Effector memory CD4-positive, alpha-beta T cell (primary cell): ENCODE measurements at places on chromosomes 11 and 22.

DNA sequence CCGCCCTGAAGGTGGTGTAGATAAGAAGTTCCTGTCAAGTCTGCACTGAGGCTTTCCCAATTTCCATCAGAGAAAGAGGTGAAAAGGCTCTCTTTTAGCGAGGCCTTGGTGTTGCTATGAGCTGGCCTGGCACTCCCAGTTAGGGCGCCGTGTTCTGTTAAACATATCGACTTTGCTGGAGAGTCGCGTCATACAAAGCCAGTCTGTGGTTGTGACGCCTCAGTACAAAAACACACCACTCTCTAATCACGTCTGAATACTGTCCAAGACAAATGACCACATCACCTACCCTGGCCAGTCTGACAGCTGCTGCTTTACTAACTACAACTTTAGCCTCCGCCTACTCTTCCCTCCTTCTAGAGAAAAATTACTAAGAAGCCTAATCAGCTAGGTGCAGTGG is 8.0 kb upstream of the TOLLIP start:
- DNase-seq = no peak

- no peak for DNase-seq
These were observed 44.5 kb downstream of the PARVB start for GRCh38 chr22:44068422-44069191.

DNA sequence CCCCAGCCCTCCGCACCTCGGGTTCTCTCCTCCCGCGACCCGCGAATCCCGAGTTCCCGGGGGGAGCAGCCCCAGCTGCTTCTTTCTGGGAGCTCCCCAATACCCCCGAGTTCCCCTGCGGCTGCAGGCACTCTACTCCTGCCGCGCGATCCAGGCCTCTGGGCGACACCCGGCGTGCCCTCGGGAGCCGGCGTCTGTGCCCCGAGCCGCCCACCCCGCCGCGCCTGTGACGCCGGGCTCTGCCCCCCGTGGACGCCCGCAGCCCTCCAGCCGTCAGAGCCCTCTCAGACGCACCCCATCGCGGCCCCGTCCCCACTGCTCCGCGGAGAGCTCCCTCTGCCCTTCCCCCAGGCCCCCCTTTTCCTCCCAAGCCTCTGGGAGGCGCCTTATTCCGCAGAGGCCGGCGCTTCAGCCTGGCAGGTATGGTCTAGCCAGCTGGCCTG is 422 bp downstream of the GLB1L2 start:
- DNase-seq = no peak

DNA sequence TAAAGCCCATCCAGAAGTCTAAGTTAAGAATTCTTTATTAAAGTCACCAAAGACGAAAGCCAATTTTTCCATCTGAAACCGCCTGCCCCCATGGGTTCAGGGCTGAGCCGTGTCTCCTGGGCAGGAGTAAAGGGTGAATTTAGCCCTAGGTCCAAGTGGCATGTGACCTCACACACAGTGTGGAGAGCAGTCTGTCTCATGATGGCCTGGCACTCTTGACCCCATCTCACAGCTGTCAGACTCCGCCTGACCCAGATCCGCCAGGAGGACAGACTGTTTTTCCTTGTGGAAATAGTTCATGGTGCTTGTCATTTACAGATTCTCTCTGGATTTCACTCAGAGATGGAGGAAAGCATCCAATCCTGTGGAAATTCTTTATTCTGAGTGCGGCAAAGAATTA is 109.7 kb downstream of the GALNT18 start:
- no peak for DNase-seq

DNA sequence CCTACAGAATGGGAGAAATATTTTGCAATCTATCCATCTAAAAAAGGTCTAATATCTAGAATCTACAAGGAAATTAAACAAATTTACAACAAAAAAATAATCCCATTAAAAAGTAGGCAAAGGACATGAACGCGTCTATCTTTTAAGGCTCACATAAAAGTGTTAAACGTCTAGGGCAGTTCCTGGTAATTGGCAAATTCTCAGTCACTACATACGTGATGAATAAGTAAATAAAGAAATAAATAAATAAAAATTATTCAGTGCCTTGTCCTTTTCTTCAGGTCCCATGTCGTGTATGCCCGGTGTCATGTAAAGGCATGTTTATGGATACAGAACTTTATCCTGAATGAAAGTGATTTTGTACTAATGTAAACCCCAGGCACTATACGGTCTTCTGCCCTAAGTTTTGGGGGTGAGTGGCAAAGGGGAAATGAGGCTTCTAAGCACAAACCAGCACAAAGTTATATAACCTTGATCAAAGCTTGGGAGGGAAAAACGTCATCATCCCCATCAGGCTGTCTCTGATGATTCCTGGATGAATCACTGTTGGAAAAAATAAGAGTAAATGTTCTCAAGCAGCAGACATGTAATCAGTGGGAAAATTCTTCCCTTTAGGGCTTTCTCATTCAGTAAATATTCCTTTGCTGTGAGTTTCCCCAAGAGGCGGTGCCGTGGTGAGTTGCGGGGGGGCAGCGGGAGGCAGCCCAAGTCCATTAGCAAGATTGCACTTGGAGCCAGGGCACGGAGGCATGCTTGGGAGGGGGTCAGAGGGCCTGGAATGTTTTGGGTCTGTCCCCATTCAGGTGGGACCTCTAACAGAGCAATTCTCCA is 30.4 kb upstream of the MICAL2 start:
- no peak for DNase-seq

- DNase-seq = no peak
These were observed 2.1 kb downstream of the FEZ1 start for GRCh38 chr11:125494031-125494360.

DNA sequence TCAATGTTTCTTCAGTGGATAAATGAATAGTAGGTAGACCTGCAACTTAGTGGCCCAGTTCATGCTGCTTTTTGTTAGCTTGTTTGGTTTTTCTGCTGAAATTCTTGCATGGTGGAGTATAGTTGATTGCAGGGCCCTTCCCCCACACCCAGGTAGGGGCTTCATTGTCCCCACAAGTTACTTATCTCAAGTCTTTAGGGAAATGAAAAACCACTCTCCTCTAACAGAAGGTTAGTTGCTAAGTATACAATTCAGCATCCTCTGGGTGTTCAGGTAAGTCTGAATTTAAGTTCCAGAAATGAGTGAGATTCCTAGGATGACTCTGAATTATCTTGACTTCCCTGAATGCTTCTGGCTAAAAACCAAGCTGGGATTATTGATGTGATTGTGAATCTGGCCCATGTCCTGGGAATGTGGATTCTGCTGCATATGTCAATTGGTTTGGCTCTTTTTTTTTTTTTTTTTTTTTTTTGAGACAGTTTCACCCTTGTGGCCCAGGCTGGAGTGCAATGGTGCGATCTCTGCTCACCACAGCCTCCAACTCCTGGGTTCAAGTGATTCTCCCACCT is 40.3 kb downstream of the BCL2L13 start:
- DNase-seq = no peak

- DNase-seq = no peak
These were observed 76.8 kb downstream of the C11orf58 start for GRCh38 chr11:16815047-16815767.

GRCh38 chr11:115506954-115507675 is 2.9 kb upstream of the CADM1 start:
- no peak for DNase-seq
